Posterior vena cava (tissue), 2 donors: ENCODE measurements at places on chromosomes 12 and 14. TPM values are rescaled to one million over a fixed set of nuclear protein-coding genes. Genes with fewer than 3 reads are reported as not detected.

The IGFBP6 gene
- total RNA-seq = 733 TPM

The WNT1 gene
- total RNA-seq = not detected

The WSCD2 gene
- 17.8 TPM for total RNA-seq

The PA2G4 gene
- total RNA-seq = 71.7 TPM

The CYP27B1 gene
- total RNA-seq = 0.57 TPM

The RNASE3 gene
- total RNA-seq = 0.60 TPM

The AMN1 gene
- total RNA-seq = 10.5 TPM

The SIVA1 gene
- total RNA-seq = 58.3 TPM

The CLEC9A gene
- not detected for total RNA-seq

The FSCB gene
- total RNA-seq = not detected

The CLEC7A gene
- 29.2 TPM for total RNA-seq

The KRT75 gene
- total RNA-seq = not detected

The CLEC4C gene
- total RNA-seq = not detected

The TIMM9 gene
- total RNA-seq = 30.7 TPM

The KRT2 gene
- total RNA-seq = not detected

The SLC6A12 gene
- total RNA-seq = 1.0 TPM

The KRT71 gene
- not detected for total RNA-seq

The ASPG gene
- total RNA-seq = 1.3 TPM

The TMEM52B gene
- total RNA-seq = not detected

The BATF gene
- 2.5 TPM for total RNA-seq

The TMEM63C gene
- not detected for total RNA-seq

The KLRG1 gene
- total RNA-seq = 1.1 TPM

The BAG5 gene
- 29.0 TPM for total RNA-seq

The TESPA1 gene
- total RNA-seq = 3.3 TPM

The SNAPC1 gene
- total RNA-seq = 6.8 TPM

The TAS2R13 gene
- total RNA-seq = 2.5 TPM

The SRGAP1 gene
- 16.0 TPM for total RNA-seq

The TTC8 gene
- total RNA-seq = 26.8 TPM

The KCTD10 gene
- total RNA-seq = 138 TPM

The SSPN gene
- 47.4 TPM for total RNA-seq
